ENCODE measurements at places on chromosomes 12 and 14. TPM values are rescaled to one million over a fixed set of nuclear protein-coding genes. Genes with fewer than 3 reads are reported as not detected.

BHLHE41 gene
- 4.8 TPM for polyA plus RNA-seq

DNA sequence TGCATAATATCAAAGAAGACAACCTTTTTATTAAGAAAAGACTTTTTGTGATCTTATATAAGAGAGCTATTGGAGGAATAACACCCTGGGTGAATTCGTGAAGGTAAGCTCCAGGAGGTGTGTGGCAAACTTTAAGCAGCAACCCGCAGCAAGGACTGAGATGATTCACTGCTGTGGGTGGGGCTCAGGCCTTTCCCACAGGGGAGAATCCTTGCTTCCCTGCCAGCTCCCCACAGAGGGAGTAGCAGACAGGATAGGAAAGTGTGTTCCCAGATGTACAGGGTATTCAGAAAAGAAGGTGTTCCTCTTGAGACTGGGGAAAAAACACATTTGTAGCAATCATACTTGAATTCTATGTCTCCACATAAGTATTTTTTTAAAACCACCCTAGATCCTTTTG is 9.2 kb downstream of the NDUFA12 start:
- no peak overlapping the region for H3K4me3 ChIP-seq
- DNase-seq: no peak

GRCh38 chr14:29712601-29713000 is 215.0 kb downstream of the PRKD1 start:
- no peak overlapping the region for H3K4me3 ChIP-seq
- no peaks in the 10 kb centered on the region for H3K36me3 ChIP-seq
- no peaks in the 10 kb centered on the region for H3K27me3 ChIP-seq
- H3K27ac ChIP-seq: no peak overlapping the region
- no peaks in the 10 kb centered on the region for H3K4me1 ChIP-seq

DNA sequence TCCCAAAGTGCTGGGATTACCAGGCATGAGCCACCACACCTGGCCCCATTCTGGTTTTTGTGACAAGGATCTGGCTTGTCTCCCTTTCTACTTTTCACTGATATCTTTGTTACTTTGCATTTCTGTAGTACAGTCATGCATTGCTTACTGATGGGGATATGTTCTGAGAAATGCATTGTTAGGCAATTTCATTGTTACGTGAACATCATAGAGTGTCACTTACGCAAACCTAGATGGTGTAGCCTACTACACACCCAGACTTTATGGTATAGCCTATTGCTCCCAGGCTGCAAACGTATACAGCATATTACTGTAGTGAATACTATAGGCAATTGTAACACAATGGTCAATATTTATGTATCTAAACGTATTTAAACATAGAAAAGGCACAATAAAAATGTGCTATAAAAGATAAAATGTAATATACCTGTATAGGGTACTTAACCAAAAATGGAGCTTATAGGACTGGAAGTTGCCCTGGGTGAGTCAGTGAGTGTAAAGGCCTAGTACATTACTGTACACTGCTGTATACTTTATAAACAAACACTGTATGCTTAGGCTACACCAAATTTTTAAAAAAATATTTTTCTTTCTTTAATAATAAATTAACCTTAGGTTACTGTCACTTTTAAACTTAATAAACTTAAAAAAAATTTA is 16.0 kb downstream of the MRPL42 start:
- H3K36me3 ChIP-seq: peaks cover 17% of the 10 kb centered on the region
- no peak for DNase-seq
- H3K4me1 ChIP-seq: no peaks in the 10 kb centered on the region
- no peaks in the 10 kb centered on the region for H3K27me3 ChIP-seq

DNA sequence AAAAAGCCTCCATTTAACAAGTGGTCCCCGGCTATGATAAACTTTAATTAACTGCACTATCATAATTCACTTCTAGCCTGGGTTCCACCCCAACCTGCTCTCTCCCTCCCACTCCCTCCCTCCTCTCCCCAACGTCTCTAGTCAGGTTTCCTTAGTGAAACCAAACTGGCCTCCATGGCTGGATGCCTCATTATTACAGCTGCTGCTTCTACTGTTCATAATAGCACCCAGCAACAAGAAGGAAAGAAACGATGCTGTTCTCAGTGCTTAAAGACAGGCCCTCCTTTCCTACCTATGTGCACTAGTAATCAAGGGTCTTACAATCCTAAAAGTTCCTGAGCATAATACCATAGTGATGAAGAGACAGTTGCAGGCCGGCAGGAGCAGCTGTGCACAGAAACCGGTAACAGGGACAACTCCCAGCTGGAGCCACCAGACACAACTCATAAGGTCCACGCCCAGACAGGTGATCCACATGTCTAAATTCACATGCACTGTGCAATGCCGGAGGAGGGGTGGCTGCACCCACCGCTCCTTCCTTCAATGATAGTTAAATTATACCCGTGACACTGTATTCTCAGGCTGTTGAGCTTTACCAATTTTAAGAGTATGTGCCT is 6.2 kb downstream of the IRF2BPL start:
- no peak overlapping the region for H3K4me3 ChIP-seq
- peaks cover 12% of the 10 kb centered on the region for H3K36me3 ChIP-seq
- H3K27me3 ChIP-seq: no peaks in the 10 kb centered on the region
- peak overlapping the region; percentile 100 for H3K27ac ChIP-seq
- no peak for DNase-seq

DNA sequence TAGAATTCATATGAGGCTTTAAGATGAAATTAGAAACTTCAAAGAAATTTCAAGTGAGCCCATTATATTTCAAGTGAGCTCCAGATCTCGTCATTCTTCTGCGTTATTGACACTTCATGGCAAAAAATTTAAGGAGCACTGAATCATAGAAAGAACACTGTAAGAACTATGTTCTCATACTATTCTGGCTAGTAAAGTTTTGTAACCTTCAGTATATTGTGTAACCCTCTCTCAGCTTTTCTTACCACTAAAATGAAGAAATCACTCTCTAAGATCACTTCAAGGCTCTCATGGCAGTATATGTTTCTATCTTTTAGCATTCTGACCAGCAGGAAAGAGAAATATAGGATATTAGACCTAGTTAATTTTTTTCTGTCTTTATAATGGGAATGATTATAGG is 6.3 kb downstream of the GPHN start:
- H3K27me3 ChIP-seq: no peaks in the 10 kb centered on the region
- H3K4me3 ChIP-seq: no peak overlapping the region
- H3K36me3 ChIP-seq: no peaks in the 10 kb centered on the region
- DNase-seq: no peak
- H3K27ac ChIP-seq: no peak overlapping the region
- peaks cover 9% of the 10 kb centered on the region for H3K4me1 ChIP-seq

GRCh38 chr12:109432842-109433304 is 44.2 kb downstream of the KCTD10 start:
- H3K4me3 ChIP-seq: no peak overlapping the region
- peak; percentile 90 for DNase-seq
- no peak overlapping the region for H3K27ac ChIP-seq
- H3K36me3 ChIP-seq: no peaks in the 10 kb centered on the region
- H3K27me3 ChIP-seq: no peaks in the 10 kb centered on the region

DNA sequence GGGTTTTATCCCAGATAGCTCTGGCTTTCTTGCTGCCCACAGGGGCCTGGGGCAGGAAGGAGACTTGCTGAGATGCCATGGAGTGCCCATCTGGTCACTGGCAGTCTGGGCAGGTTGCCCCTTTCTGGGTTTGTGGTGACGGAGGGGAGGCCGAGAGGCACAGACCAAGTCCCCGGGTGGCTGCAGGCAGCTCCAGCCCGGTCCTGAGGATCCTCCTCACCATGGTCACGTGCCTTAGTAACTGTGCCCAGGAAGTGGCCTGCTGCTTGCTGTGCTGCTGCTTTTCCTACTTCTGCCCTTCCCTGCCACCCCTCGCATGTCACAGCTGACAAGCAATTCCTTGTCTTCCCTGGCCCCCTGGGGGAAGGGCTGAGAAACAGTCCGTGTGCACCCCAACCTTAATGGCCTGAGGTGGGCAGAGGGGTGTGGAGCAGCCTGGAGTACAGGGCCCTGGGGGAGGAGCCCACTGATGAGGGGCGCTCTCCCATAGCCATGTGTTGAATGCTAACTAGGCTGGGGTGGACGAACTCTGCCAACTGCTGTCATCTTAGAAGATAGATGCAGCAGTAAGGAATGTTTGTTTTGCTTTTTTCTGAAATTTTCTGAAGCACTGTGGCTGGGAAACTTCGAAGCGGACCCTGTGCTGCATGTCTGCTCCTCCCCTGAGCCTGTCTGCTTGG is 54.9 kb upstream of the SRSF5 start:
- H3K27ac ChIP-seq: peak overlapping the region; percentile 46
- peaks cover 45% of the 10 kb centered on the region for H3K36me3 ChIP-seq
- DNase-seq: peak; percentile 74
- peaks cover 49% of the 10 kb centered on the region for H3K4me1 ChIP-seq

GRCh38 chr14:30214014-30214413 is 286.4 kb upstream of the PRKD1 start:
- H3K36me3 ChIP-seq: no peaks in the 10 kb centered on the region
- peaks cover 7% of the 10 kb centered on the region for H3K4me1 ChIP-seq
- H3K27ac ChIP-seq: no peak overlapping the region

DNA sequence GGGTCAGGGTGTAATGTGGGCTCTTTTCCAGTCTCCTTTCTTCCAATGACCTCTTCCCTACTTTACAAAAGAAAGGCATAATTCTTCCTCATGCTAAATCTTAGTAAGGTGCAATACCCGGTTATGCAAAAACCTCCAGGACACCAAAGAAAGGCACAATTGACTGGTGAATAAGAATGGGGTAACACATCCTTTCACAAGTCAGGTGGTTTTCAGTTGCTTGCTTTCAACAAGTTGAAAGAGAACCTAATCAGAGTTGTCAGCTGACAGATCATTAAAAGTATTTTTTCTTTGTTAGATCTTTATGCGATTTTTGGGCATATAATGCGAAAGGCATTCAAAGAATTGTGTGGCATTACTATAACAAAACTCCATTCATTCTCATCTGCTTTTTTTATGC is 1.3 kb upstream of the AEBP2 start:
- no peaks in the 10 kb centered on the region for H3K27me3 ChIP-seq
- peaks cover 17% of the 10 kb centered on the region for H3K4me1 ChIP-seq
- H3K27ac ChIP-seq: no peak overlapping the region
- no peak overlapping the region for H3K4me3 ChIP-seq

GRCh38 chr12:82912406-82912805 is 225.7 kb downstream of the TMTC2 start:
- no peaks in the 10 kb centered on the region for H3K36me3 ChIP-seq
- H3K27me3 ChIP-seq: no peaks in the 10 kb centered on the region
- H3K4me3 ChIP-seq: no peak overlapping the region
- peaks cover 9% of the 10 kb centered on the region for H3K4me1 ChIP-seq

DNA sequence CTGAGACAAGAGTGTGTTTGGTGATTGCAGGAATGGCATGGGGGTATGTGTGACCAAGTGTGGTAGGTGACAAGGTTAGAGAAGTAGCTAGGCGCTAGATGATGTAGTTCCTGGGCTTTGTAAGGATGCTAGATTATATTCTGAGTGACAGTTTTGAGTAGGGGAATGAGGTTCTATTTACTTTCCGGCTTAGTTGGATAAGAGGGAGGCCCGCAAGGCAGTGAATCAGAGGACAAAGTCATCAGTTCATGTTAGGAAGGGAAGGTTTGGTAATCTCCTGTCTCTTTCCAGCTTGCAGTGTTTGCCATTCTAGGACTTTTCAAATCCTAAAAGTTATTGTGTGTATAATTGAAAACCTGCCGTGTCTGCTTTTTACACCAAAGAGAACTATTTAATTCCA is 45.0 kb downstream of the CFAP54 start:
- no peak for DNase-seq
- no peaks in the 10 kb centered on the region for H3K36me3 ChIP-seq
- H3K27ac ChIP-seq: no peak overlapping the region
- H3K27me3 ChIP-seq: no peaks in the 10 kb centered on the region

DNA sequence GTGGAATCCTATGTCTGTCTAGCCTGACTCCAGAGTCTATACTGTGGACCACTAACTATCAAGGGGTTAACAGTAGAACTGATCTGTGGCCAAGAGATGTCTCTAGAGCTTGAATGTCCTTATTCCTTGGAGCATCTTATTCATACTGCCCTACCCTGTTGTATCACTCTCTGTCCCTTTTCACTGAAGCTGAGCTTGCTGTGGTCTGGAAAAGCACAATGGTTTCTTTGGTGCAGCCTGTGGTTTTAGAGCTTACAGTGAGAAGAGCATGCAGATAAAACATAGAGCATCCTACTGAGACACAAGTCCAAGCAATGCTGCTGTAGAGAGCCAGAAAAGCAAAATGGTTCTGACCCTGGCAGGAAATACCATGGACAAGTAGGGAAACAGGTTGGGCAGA is 367.0 kb upstream of the ATP2B1 start:
- no peak overlapping the region for H3K27ac ChIP-seq
- H3K4me1 ChIP-seq: no peaks in the 10 kb centered on the region
- DNase-seq: no peak
- no peaks in the 10 kb centered on the region for H3K27me3 ChIP-seq

- no peak overlapping the region for H3K27ac ChIP-seq
- H3K27me3 ChIP-seq: no peaks in the 10 kb centered on the region
- H3K4me1 ChIP-seq: peaks cover 16% of the 10 kb centered on the region
- DNase-seq: no peak
- H3K36me3 ChIP-seq: no peaks in the 10 kb centered on the region
Observed at GRCh38 chr12:30826276-30826675, 71.5 kb upstream of the CAPRIN2 start.

- no peaks in the 10 kb centered on the region for H3K4me1 ChIP-seq
- no peak overlapping the region for H3K27ac ChIP-seq
- no peaks in the 10 kb centered on the region for H3K27me3 ChIP-seq
- no peak overlapping the region for H3K4me3 ChIP-seq
Observed at GRCh38 chr12:81261508-81262207, 183.8 kb downstream of the ACSS3 start.

DNA sequence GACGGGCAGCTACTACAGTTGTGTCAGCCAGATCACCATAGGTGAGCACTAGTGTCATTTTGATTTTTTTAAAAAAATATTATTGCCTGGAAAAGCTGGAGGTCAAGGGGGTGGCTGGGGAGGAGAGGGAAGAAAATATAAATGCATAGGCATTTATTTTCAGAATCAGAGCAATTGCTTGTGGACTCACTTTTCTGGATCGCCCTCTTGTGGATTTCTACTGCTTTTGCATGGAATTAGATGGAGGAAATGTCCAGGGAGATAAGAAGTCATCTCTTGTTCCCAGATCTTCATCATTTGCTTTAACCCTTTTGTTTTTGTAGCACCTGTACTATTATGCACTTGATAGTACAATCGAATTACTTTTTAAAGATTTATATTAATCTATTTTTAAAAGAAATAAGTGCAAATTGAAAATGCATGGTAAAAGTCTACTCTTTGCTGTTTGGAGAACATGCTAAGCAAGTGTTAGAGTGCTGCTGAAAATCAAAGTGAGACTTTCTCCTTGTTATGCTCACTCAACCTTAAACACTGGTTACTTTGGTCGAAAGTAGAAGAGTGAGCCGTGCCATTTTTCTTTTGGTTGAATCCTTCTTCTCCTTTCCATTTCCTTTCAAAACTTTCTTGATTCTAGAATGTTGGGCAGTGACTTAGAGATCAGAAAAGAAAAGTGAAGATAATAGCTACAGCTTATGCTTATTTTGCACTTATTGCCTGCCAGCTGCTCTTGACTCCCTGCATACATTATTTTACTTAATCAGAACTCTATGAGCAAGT is 60.6 kb upstream of the ANO4 start:
- no peaks in the 10 kb centered on the region for H3K4me1 ChIP-seq
- no peak overlapping the region for H3K4me3 ChIP-seq
- H3K27me3 ChIP-seq: no peaks in the 10 kb centered on the region
- H3K36me3 ChIP-seq: no peaks in the 10 kb centered on the region
- H3K27ac ChIP-seq: no peak overlapping the region
